Activated CD4-positive, CD25-positive, alpha-beta regulatory T cell treated with anti-CD3 and anti-CD28 coated beads, Interleukin-2, amount 50 U/mL, for 24 hours (primary cell): ENCODE measurements at places on chromosomes 3 and 15.
A peak's percentile ranks its signal among the peaks of the same experiment; 100 is the strongest.

- no peak for ATAC-seq
Measured at GRCh38 chr3:48409291-48410201, 20.3 kb downstream of the PLXNB1 start.

GRCh38 chr3:62098646-62099365, 274.5 kb downstream of the FEZF2 start:
- ATAC-seq: no peak

DNA sequence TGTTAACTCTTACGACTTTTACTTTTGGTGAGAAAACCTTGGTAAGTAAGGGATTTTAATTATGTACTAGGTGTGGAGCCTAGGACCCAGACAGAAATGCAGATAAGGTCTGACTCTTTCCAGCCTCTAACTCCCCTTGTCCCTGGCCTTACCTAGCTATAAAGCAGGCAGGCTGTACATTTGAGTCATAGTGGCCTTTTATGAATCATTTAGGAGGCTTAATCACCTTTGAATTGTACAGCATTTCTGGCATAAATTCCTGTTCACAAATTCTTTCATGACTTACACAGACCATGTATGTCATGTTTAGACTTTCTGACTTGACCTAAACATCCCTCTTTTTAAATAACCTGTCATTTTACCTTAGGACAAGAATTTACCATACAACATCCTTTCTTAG, 47.4 kb downstream of the CHCHD4 start:
- ATAC-seq: peak; percentile 54

GRCh38 chr15:90015749-90016148, 14.6 kb downstream of the ZNF710 start:
- ATAC-seq: no peak

DNA sequence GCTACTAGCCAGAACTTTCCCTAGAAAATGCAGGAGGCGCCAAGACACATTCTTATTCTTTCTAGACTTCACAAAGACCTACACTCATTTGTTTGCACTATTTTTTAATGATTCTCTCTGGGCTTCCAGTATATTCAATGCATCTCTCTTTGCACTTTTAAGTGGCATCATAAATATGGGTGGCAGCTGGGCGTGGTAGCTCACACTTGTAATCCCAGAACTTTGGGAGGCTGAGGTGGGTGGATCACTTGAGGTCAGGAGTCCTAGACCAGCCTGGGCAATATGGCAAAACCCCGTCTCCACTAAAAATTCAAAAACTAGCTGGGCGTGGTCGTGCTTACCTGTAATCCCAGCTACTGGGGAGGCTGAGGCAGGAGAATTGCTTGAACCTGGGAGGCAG, 5.6 kb upstream of the GCNT3 start:
- no peak for ATAC-seq

DNA sequence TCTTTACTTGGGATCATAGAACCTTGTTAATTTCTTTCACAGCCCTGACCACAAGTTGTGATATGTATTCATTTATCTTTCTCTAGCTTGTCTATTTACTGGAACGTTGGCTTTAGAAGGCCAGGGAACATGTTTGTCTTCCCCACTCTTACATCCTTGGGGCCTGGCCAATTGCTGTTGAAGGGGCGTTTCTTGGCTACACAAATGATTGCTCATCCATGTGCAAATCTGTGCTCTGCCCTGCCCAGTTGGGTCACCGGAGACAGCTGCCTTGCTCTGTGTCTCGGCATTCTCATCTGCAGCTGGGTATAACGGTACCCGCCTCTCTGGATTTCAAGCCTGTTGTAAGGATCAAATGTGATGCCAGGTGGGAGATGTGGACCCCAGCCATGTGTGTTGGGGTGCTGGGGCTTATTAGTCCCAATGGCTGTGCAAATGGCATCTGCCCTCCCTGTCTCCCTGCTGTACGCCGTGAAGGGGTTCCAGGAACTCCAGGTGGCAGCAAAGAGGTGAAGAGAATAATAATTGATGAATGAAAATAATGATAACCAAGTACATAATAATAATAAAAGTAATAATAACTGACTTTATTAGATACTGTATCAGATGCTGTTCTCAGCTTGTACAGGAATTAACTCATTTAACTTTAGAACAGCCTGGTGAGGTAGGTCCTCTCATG, 24.0 kb upstream of the TLE3 start:
- ATAC-seq: no peak
